ENCODE measurements at places on chromosomes 2 and 18.

DNA sequence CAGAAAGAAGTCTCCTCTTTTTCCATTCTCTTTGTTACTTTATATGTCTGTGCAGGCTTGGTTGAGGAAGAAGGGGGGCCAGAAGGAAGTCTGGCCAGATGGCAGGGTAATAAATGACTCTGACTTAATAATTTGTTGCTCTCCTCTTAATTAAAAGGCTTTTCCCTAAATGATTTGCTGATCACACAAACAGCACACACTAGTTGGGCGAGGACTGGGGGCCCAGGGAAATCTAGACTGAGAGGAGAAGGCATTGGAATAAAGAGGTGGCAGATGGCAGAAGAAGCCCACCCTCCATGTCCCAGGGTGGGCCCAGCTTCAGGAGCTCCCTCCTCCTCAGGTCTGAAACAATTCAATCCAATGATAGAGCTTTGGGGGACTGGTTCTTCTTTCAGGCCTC, 12.7 kb upstream of the SMARCAL1 start:
- no peak for DNase-seq

GRCh38 chr2:49225126-49225525, 70.8 kb upstream of the FSHR start:
- DNase-seq: no peak

DNA sequence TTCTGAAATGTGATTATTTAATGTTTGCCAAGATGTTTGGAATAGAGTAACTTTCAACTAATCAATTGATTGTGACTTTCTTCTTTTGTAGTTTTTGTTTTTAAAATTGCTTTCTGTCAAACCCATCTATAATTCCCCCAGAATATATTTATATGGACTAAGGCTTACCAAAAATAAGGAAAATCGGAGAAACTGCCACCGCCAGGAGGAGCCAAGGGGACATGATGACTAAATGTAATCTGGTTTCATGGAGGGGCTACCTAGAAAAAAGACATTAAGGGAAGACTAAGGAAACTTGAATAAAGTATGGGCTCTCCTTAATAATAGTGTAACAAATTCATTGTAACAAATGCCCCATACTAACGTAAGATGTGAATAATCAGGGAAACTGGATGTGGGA, 19.5 kb downstream of the BOLA3 start:
- no peak for DNase-seq

DNA sequence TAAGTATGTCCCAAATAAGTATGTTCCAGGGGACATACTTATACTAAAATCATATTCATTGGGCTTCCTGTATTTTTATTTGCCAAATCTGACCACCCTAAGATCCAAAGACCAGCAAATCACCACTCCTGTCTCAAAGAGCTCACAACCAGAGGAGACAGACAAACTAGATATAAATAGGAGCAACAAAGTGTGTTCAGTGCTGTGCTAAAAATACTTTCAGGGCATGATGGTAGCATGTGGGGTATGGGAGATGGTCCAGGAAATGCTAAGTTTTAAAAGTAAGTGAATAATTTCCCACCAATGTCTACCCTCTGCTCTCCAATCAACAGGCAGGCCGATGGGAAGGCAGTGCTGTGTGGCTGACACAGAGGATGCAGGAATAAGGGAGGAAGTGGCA, 87.1 kb downstream of the C1QL2 start:
- DNase-seq: no peak

DNA sequence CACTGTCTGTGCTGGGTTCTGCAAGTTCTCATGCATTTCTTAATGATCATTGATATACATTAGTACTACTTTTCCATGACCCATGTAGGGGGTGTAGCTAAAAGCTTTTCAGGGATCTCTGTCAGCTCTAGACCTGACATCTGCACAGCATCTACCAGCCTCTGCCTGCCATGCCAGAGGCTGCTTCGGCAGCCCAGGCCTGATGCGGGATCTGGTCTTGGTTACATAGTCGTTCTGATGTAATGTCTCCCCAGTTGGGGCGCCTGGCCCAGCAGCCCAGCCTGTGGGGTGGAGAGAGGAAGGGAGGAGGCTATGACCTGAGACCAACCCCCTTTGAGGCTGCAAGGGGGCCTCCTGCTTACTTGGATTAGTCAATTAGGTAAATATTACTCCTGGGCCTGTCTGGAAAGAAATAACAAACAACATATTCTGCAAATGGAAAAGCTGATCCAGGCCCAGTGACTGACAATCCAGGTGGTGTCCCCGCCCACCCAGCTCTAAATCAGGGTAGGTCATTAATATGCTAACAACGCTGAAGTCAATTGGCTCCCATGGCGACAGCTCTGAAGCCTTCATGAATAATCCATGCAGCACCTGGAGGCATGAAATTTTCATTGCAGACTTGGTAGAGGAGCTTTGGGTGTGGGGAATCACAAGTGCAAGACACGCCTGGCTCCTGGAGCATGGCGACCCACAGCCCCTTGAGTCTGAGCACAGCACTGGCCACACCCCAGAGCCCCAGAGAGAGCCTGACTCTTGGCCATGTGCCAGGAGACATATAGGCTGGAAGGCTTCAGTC, 575.3 kb downstream of the CMPK2 start:
- DNase-seq: no peak

GRCh38 chr2:162265666-162266459, 22.6 kb upstream of the FAP start:
- DNase-seq: no peak
